Kidney epithelial cell (primary cell): ENCODE measurements at places on chromosomes 1 and 21. TPM values are rescaled to one million over a fixed set of nuclear protein-coding genes. Genes with fewer than 3 reads are reported as not detected.

SLAMF9 gene
- total RNA-seq = not detected in 2 replicates

- DNase-seq = no peak
Measured at GRCh38 chr1:245332085-245332484, 177.3 kb downstream of the KIF26B start.

- DNase-seq = no peak
Measured at GRCh38 chr1:208527156-208527555, 283.0 kb upstream of the PLXNA2 start.

- no peak for DNase-seq
Measured at GRCh38 chr1:2134621-2135307, 59.8 kb downstream of the FAAP20 start.

DNA sequence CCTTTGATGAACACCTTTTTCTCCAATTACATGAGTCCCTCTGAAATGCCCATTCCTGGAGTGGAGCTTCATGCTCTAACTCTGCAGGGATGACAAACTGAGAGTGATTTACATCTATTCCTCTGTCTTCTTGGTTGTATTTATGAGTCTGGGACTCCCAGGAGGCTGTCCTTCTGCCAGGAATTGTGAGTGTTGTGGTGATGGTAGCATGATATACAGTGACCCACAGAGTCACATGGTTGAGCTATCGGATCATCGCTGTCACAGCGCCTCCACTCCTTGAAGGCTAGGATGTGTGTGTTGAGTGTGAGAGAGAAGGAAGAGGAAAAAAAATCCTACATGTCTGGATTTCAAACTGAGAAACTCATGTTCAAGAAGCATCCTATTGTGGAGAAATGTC lies 163.4 kb upstream of the CACNA1E start:
- no peak for DNase-seq
